ENCODE measurements at places on chromosomes 5 and 9.

GRCh38 chr5:169201597-169201996, 99.3 kb downstream of the SLIT3 start:
- no peak for DNase-seq

- no peak for DNase-seq
These were observed 73.9 kb downstream of the FOXD1 start for GRCh38 chr5:73374520-73375190.

DNA sequence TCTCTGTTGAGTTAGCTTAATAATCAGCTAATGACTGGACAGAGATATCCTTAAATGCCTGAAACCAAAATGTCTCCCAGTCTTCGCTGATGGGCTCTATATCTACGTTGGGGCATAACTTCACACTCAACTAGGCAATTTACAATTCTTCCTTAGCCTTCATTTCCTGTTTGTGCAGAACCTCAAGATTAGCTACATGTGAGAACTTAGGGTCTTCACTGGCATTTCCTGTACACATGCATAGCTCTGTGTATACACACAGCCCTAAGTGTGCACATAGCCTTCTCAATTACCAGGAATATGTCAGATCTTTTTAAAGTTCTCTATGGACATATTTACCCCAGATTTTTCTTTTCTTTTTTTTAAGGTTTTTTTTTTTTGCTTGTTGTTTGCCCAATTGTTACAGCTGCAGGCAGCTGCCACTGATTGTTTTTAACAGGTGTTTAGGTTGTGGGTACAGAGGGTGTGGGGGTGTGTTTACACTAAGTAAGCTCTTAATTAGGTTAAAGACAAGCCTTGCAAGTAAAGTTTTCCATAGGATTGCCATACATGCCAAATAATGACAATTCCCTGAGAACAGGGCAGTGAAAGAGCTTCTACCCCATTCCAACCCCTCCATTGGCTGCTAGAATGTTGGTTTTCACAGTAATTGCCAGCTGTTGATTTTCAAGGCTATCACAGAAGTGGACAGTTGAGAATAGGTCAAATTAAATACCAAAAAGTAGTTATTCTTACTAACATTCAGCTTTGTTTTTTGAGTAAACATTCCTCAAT, 441.0 kb downstream of the TLE4 start:
- DNase-seq: no peak

DNA sequence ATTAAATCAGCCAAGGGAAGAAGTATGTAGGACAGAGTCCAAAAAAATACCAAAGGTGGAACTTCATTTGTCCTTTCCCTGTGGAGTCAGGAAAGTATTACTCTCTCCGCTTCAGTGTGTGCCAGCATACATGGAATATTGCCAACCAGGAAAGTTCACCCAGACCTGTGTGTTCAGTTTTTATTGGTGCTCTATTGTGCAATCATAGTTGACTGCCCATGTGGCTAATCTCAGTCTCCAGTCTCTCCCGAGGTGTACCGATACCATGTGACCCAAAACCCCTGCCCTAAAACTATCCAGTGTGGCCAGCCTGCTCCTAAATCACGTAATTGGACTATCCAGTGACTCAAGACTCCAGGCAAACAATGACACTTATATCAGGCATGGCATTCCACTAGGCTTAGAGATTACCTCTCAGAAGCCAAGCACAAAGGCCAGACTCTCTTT, 38.8 kb downstream of the NFX1 start:
- no peak for DNase-seq

DNA sequence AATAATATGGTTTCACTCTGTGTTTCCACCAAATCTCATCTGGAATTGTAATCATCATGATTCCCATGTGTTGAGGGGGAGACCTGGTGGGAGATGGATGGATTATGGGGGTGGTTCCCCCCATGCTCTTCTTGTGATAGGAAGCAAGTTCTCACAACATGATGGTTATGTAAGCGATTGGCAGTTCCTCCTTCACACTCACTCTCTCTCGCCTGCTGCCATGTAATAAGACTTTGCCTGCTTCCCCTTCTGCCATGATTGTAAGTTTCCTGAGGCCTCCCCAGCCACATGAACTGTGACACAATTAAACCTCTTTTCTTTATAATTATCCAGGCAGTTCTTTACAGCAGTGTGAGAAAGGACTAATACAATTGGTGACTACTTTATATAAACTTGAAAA, 48.4 kb downstream of the PTBP3 start:
- no peak for DNase-seq

DNA sequence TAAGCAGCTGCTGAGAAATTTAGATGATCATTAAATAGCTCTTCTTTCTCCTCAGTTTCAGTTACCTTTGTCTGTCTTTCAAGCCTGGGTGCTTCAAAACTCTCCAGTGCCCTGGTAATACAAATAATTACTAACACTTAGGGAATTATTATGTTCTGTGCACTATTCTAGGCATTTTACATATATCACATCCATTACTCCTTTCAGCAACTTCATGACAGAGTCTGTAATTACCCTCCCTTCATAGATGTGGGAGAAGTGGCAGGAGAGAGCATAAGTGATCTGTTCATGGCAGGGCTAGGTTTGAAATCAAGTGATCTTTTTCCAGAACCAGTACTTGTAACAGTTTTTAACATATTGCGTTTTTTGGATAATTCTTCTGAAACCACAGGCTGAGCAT, 32.0 kb downstream of the MAN2A1 start:
- no peak for DNase-seq

DNA sequence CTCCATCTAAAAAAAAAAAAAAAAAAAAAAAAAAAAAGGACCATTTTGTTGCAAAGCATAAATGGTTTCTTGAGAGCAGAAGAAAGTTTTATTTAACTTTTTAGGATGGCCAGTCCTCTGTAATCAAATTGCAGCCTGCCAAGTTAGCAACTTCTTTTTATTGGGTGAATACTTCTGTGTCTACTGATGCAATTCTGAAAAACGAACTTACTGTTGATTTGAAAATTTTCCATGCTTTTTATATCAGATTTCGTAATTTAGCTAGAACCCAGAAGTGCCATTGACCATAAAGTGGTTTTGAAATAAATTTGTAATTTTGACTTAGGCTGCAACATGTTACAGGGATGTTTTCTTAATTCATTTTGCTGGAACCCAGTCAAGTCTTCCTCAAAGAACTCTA, 269.1 kb upstream of the ACTBL2 start:
- no peak for DNase-seq

DNA sequence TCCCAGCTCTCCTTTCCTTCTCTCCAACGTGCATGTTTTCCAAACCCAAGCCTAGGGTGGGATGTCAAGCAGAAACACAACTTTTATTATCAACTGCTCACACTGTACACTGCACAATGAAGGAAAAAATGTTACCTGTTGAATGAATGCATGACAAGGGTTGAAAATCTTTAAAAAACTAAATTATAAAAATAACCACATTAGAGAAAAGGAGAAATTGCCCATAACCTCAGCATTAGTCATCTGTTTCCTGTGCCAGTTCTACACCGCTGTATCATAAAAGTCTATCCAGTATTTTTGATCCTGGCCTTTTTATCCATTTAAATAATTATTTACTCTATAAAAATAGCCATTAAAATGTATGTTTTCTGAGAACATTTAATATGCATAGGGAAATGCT, 101.1 kb downstream of the APBA1 start:
- no peak for DNase-seq

DNA sequence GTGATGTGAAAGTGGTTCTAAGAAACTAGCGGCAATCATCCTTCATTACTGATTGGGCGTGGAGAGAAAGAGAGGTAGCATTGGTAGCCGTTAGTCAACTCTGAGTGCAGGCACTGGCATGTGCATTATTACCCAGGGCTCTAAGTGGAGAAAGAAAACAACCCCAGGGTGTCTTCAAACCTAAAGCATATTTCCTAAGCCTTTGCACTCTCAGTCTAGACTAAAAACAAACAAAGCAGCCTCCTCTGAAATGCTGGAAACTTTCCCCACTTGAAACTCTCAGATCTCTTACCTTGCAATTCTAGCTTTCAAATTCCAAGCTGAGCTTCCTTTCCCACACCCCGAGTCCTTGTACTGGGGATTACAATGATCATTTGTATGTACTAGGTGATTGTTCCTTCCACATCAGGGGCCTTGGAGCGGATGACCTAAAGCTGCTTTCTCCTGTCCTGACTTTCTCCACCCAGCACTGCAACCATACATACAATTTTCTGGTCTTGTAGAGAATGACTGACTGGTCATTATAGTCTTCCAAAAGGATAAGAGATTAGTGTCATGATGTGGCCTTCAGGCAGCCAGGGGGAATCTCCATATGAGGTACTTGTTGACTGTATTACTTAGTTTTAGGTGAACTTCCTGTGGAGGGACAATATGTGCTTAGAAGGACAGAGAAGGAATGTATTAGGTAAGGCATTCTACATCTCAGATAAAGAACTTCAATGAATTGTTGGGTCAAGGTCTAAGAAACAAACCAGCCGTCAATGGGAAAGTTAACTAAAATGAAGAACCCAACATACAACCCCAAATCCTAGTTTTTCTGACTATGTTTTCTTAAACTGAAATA, 98.3 kb upstream of the CDKN2B start:
- no peak for DNase-seq

GRCh38 chr5:163453705-163454104, 6.2 kb downstream of the NUDCD2 start:
- DNase-seq: no peak

DNA sequence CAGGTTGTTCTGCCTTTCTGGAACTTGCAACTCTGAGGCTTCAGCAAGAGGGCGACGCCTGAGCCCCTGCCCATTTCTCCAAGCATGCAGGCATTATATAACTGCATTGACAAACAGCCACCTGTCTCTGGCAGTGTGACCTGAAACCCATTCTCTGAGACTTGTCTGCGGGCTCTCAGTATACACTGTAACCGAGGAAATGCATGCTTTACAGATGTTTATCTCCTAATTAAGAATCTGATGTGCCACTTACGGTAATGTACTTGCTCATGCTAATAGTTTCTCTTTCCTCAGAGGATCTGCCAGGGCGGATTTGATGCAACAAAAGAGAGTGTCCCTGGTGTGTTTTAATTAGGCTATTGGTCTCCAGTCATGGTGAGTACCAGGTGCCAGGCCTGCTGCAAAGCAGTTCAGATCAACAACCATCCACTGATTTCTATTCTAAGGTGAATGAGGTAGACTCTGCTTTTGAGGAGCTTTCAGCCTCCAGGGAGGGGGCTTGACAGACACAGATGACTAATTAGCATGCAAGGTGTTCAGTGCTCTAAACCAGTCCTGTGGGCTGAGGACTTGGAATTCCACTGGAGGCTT, 593.7 kb upstream of the KLF4 start:
- DNase-seq: no peak

DNA sequence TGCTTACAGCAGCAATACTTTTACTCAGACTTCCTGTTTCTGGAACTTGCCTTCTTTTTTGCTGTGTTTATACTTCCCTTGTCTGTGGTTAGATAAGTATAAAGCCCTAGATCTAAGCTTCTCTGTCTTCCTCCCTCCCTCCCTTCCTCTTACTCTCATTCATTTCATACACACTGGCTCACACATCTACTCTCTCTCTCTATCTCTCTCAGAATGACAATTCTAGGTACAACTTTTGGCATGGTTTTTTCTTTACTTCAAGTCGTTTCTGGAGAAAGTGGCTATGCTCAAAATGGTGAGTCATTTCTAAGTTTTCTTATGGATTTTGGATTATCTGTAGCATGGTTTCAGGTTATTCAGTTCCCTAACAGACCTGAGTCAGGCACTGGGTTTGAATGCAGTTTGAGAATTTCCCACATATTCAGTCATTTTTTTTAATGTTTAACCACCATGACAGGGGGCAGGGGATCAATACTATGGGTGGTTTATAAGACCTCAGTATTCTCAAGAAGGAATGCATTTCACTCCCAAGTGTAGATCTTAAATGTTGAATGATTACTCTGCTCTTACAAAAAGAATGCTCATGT, at the start of gene IL7R:
Gene IL7R, plus strand, starts transcription at position 127 of the 587 bp plus-strand sequence. Its CDS starts 87 bp downstream, at position 214.
- DNase-seq: no peak

DNA sequence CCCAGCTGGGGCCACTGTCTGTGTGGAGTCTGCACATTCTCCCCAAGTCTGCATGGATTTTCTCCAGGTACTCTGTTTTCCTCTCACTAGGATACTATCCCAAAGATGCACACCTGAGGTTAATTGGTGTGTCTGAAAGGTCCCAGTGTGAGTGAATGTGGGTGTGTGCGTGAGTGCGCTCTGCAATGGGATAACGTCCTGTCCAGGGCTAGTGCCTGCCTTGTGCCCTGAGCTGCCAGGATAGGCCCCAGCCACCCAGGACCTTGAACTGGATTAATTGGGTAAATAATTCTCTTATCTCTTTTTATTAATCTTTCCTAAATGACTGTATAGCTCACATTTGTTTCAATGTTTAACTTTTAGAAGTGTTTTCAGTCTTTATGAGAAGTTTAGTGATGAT, 11.5 kb upstream of the PANK3 start:
- no peak for DNase-seq

DNA sequence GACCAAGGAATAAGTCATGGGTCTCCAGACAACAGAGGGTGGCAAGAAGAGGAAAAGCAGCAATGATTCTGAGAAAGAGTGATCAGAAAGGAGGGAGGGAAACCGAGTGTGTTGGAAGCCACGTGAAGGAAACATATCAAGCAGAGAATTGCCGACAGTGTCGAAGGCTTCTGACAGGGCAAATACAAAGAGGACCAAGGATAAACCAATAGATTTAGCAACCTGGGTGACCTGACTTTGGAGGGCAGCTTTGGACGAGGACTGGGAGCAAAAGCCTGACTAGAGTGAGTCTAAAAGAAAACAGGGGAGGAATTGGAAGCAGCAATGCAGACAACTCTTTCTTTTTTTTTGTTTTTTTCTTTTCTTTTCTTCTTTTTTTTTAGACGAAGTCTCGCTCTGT, 83.8 kb downstream of the WWC1 start:
- DNase-seq: no peak

DNA sequence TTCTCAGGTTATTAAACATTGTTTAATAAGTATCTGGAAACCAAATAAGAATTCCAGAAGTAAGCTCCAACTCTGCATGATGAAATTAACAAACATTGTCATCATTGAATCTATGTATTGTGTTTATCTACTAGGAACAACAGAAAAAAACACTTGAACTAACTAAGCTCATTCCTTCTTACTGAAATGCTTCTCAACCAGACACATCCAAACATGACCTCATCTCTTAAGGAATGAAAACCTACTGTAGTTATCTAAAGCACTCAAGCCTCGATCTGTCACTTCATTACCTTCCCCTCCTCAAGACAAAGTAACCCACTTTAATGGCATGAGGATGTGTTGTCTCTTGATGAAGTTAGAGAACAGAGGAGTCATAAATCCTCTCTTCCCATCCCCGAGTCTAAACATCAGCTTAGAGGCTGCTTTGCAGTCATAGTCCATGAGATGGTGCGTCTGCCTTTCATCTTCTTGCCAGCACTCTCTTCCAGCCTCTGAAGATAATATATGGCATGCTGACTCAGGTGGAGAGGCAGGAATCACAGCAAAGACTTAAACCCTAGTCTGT, 86.5 kb downstream of the CEMIP2 start:
- no peak for DNase-seq

- DNase-seq: no peak
These were observed 46.3 kb downstream of the DROSHA start for GRCh38 chr5:31485376-31486207.
